ENCODE measurements at places on chromosomes 5 and 9. TPM values are rescaled to one million over a fixed set of nuclear protein-coding genes. Genes with fewer than 3 reads are reported as not detected.

The TRIP13 gene
- 4.3 TPM for total RNA-seq

The WDR38 gene
- not detected for total RNA-seq

DNA sequence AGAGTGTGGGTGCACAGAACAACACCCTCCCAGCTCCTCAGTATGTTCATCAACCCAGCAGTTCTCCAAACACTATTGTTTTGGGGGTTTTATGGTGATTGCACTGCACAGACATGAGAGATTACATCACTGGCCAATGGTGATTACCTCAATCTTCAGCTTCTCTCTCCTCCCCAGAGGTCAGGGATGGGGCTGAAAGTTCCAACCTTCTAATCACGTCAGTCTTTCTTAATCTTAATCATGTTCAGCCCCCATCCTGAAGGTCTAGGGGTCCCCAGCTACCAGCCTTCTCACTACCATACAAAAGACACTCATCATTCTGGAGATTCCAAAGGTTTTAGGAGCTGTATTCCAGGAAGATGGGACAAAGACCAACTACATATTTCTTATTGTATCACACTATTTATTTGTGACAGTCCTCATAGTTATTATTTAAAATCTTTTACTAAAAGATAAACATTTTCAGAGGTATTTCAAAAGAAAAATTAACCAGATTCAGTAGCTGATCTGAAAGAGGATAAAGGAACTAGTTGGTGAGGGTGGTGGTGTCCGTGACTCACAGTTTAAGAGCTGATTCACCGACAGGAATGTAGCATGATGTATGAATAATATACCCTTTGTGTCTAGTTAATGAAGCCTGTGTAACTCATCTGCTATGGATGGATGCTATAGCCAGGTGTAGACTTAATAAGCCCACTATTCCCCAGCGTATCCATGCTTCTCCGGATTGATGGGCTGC is 35.6 kb downstream of the RASEF start:
- peak; percentile 95 for DNase-seq

The CCNJL gene
- total RNA-seq = 4.2 TPM

DNA sequence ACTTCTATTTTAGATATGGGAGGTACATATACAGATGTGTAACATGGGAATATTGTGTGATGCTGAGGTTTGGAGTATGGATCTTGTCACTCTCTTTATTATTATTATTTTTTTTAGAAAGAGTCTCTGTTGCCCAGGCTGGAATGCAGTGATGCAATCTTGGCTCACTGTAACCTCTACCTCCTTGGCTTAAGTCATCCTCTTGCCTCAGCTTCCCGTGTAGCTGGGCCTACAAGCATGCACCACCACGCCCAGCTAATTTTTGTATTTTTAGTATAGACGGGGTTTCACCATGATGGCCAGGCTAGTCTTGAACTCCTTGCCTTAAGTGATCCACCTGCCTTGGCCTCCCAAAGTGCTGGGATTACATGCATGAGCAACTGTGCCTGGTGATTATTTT is 138.4 kb upstream of the SLC28A3 start:
- DNase-seq = no peak

- DNase-seq = no peak
Measured at GRCh38 chr5:123647066-123647465, 135.1 kb downstream of the CSNK1G3 start.

GRCh38 chr5:98275980-98276379 is 497.5 kb upstream of the RGMB start:
- DNase-seq = no peak

The LCN15 gene
- not detected for total RNA-seq

DNA sequence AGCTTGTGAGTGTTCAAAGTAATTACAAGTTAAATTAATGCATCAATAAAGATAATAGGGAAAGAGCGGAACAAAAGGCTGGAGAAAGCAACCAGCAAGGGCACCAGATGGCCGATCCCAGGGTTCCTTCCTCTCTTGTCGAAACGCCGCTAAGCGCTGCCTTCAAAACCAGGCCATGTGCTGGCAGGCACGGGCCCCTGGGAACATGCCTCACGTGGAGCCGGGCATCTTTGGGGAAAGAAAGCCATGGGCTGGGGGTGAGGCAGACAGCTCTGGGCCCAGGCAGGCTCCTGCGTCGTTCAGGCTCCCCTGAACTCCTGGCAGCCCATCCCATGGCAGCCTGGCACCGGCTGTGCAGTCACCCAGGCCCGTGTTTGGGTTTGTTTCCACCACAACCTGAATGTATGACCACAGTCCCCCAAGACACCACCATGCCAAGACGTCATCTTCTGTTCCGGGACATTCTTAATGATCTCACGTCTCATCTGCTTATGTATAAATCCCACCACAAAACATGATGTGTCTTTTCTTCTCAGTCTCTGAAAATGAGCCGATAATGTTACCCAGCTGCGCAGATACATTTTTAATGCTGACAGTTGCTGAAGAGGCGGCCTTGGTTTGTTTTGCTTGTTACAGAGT is 110.4 kb upstream of the SARDH start:
- no peak for DNase-seq

The RABGAP1 gene
- total RNA-seq = 18.9 TPM

The LRRC19 gene
- not detected for total RNA-seq

The SERF1A gene
- 14.4 TPM for total RNA-seq

The CYSRT1 gene
- total RNA-seq = 0.87 TPM

GRCh38 chr9:36914212-36914577 is 119.9 kb downstream of the PAX5 start:
- no peak for DNase-seq

DNA sequence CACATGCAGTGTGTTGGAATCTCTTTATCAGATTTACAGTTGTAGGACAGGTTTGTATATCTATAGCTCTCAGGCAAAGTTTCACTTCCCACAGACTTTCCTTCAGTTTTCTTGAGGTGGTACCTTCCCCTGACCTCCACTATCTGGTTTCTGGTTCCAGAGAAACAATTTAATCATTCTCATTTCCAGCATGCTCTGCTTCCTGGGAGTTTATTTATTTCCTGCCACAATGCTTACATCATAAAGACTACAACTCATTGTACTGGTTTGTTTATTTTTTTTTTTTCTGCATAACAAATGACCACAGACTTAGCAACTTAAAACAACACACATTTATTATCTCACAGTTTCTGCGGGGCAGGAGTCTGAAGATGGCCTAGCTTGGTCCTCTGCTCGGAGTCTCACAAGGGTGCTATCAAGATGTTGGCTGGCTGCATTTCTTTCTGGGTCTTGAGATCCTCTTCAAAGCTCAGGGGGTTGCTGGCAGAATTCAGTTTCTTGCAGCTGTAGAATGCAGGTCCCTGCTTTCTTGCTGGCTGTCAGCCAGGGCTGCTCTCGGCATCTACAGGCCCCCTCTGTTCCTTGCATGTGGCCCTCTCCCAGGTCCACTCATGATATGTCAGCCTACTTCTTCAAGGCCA is 247.7 kb downstream of the ENC1 start:
- peak; percentile 78 for DNase-seq

- no peak for DNase-seq
Measured at GRCh38 chr5:115962565-115963402, 509 bp downstream of the LVRN start.

The PDE6A gene
- total RNA-seq = 0.10 TPM

DNA sequence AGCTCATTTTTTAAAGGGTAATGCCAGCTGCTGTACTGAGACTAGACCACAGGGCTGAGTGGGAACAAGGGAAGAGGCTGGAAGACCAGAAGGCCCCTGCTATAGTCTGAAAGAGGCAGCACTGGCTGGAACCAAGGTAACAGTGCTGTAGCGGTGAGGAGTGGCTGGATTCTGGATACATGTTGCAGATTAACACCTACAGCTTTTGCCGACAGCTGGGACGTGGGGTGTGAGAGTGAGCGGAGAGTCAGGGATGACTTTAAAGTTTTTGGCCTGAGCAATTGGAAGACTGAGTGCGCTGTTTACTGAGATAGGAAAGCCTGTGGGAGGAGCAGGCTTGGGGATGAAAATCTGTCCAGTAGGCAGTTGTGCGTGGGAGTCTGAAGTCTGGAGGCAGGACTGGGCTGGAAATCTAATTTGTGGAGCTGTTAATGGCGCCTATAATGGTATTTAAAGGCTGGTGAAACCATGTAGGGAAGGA is 26.5 kb downstream of the AQP7 start:
- no peak for DNase-seq

DNA sequence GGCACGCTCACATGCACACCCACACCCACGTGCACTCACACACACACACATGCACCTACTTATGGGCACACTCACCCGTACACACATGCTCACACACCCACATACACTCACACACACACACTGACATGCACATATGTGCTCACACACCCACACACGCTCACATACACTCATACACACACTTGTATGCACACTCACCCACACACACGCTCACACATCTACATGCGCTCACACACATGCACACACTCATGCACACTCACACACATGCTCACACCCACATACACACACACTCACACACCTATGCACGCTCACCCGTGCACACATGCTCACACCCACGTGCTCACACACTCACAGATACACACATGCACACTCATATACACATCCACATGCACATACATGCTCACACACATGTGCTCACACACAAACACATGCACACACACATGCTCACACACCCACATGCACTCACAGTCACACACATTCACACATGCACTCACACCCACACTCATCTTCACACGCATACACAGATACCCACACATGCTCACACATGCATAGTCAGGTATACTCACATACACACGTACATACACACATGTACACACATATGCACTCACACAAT is 138.3 kb downstream of the OLFM1 start:
- DNase-seq = no peak

DNA sequence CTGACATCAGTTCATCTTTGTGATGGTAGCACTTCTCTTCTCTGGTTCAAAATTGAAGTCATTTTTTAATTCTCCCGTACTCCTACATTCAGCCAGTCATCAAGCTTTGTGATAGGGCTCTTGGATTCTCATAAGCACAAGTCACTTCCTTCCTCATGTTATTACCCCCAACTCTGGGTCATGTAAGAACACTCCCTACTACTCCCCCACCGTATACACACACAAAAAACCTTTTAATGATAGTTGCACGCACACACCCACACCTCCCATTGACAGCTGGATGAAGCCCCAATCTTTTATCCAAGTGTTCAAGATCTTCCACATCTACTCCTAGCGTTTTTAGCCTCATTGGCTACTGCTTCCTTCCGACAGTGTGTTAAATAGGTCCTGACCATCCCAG is 16.8 kb downstream of the KDM3B start:
- no peak for DNase-seq

The TRAF2 gene
- 16.3 TPM for total RNA-seq

DNA sequence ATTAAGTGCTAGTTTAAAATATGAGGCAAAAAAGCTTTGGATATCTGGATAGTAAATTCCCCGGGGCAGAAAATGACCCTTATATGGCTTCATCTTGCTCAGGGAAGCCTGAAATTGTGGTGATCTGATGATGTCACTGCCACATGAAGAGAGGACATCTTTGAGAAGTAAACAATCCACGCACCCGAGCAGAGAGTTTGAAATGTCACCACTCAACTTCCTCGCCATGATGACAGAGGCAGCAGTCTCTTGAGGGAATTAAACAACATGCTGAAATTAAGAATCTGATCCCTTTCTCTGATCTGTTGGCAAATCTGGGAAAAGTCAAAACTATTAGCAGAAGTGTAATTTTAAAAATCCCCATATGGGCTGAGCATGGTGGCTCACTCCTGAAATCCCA is 110.0 kb downstream of the TLE1 start:
- no peak for DNase-seq

DNA sequence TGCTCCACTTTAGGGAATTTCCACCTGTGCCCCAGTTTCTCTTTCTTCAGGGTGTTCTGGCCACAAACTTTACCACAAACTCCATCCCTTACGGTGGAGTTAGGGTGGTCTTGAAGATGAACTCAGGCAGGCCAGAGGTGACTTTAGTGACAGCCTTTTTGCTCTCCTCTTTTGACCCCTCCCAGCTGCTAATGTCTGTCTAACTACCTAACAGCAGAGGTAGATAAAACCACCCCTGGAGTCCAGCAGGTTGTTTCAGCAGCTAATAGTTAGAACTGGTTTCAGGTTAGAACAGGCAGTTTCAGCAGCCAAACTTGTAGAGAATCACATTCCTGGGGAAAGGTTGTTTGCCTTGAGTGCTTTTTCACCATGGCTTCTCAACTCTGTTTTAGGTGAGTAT is 971.3 kb upstream of the CDH18 start:
- no peak for DNase-seq

The ENHO gene
- not detected for total RNA-seq

GRCh38 chr5:100758780-100759179 is 144.3 kb downstream of the ST8SIA4 start:
- peak; percentile 18 for DNase-seq

GRCh38 chr5:98927242-98927988 is 1.4 kb downstream of the CHD1 start:
- peak; percentile 65 for DNase-seq

DNA sequence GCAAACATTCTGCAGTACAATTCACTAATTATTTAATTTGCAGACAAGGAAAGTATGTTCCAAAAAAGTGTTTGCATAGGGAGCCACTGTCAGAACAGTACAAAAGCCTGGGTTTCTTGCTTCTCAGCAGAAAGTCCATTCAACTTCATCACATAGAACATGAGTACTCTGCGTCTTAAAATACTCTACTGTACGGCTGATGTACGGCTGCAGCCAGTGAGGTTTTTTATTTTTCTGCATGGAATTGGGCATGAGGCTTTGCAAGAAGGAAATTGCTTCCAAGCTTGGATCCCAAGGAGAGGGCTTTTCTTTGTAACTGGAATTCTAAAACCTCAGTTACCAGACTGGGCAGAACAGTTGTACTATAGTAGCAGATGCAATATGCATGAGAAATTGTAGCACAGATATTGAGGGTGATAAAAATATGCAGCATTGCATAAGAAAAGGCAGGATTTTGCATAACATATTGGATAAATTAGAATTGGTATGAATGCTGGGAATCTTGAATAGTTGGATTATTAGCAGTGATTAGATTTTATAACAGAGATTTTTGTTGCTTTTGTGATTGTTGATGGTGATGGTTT is 178.1 kb upstream of the CDH9 start:
- DNase-seq = no peak

The FOXD1 gene
- 7.3 TPM for total RNA-seq

DNA sequence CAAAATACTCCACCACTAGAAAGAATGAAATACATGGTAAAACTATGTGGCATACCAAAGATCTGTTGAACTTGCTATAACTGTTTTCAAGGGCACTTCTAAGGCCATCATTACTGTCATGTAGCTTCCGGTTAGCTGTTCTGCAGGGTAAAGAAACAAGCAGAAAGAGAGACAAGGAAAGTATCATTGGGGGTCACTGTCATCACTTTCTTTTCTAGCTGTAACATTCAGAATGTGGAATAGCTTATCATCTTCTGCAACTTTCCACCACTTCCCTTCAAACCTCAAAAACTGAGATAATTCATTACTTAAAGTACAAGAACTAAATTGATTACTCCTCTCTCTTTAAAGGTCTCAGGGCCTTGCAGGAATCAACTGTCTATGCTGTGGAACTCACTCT is 57.6 kb downstream of the RASEF start:
- DNase-seq = no peak

The CCL28 gene
- total RNA-seq = 26.6 TPM

DNA sequence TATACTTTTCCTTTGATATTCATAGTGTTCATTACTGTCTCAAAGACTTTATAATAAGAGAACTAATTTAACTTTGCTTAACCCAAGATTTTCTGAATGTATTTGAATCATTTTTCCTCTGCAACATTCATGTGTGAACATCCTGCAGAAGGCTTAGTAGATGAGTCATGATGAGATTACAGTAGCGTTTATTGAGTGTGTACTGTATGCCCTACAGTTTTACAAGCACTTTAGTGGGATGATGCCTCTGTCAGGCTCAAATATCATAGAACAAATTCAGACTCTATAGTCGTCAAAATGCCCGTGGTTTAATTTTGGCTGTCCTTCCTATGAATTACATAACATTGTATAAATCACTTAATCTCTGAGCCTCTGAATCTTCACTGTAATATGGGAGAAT is 41.2 kb downstream of the FYB1 start:
- no peak for DNase-seq

Measured in renal cortical epithelial cell (primary cell).